Cardiac muscle cell (in vitro differentiated cells and primary cell): ENCODE measurements at places on chromosomes 2 and 18.

GRCh38 chr2:226366920-226367319 lies 432.7 kb downstream of the IRS1 start:
- no peak for DNase-seq
- no peak overlapping the region for H3K4me3 ChIP-seq
- H3K27me3 ChIP-seq = no peaks in the 10 kb centered on the region

- H3K27me3 ChIP-seq = peaks cover 59% of the 10 kb centered on the region
- H3K27ac ChIP-seq = no peak overlapping the region
- no peaks in the 10 kb centered on the region for H3K36me3 ChIP-seq
Measured at GRCh38 chr2:854460-854859, 96.2 kb upstream of the SNTG2 start.

- DNase-seq = no peak
- H3K4me1 ChIP-seq = no peaks in the 10 kb centered on the region
- H3K27me3 ChIP-seq = no peaks in the 10 kb centered on the region
Measured at GRCh38 chr2:7513834-7514233, 596.6 kb downstream of the RNF144A start.

DNA sequence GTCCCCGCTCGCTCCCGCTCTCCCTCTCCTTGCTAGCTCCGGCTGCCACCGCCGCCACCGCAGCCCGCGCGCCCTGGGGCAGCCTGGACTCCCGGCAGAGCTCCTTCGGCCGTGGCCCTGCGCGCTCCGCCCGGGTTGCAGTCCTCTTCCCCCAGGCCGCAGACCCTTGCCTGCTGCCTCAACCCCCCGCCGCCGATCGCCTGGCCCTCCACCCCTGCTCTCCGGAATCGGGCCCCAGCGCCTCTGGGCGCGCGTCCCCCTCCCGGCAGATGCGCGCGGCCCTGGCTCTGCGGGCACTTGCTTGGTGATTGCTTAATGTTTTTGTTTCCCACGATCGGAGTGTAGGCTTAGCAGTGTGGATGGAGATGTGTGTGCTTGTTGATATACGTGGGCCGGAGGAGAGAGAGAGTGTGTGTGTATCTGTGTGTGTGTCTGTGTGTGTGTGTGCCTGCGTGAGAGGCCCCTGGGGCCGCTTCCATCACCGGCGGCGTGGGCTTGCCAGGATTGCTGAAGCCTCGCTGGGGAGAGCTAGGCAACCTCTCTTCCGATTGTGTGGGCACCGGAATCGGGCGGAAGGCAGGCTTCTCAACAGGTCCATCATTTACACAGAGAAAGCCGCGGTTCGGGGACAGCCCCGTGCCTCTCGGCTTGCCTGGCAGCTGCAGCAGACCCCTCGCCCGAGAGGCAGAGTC lies 877 bp downstream of the INHBB start:
- no peak overlapping the region for H3K27ac ChIP-seq
- peaks cover 4% of the 10 kb centered on the region for H3K4me1 ChIP-seq
- peaks cover 98% of the 10 kb centered on the region for H3K27me3 ChIP-seq

DNA sequence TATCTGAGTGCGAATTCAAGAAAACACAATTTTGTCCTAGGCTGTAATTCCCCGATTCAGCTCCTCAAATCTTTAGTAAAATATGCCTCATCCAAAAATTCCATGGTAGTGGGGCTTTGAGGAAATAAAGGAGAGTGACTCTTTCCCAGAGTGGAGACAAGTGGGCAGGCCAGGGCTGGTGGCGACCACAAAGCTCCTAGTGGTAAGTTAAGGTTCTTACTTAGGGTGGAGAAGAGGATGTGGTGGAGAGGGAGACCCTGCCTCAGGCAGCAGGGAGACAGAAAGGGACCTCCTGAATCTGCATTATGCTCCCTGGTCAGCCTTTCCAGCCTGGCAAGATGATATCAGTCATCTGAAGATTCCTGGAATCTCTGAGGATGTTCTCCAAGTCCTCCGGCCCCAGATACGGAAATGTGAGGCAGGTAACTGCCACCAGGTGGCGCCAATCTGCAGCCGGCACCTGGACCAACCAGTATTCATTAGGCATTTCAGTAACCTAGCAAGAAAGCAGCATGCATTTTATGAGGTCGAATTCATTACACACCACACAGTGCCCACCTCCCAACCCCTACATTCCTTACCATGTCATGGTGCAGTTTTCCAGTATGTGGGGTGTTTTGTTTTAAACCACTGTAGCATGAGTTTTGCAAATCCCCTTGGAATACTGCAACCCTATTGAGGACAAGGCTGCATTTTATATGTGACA lies 106.4 kb downstream of the POLE4 start:
- H3K4me3 ChIP-seq = no peak overlapping the region
- H3K4me1 ChIP-seq = no peaks in the 10 kb centered on the region
- H3K36me3 ChIP-seq = no peaks in the 10 kb centered on the region
- DNase-seq = peak; percentile 69

GRCh38 chr2:26175466-26176278 lies 2.8 kb downstream of the GAREM2 start:
- no peaks in the 10 kb centered on the region for H3K36me3 ChIP-seq
- H3K27me3 ChIP-seq = peaks cover 61% of the 10 kb centered on the region

GRCh38 chr2:240981280-240981679 lies 17.1 kb upstream of the SNED1 start:
- H3K4me1 ChIP-seq = no peaks in the 10 kb centered on the region
- no peak for DNase-seq
- H3K36me3 ChIP-seq = no peaks in the 10 kb centered on the region
- H3K27me3 ChIP-seq = peaks cover 31% of the 10 kb centered on the region

DNA sequence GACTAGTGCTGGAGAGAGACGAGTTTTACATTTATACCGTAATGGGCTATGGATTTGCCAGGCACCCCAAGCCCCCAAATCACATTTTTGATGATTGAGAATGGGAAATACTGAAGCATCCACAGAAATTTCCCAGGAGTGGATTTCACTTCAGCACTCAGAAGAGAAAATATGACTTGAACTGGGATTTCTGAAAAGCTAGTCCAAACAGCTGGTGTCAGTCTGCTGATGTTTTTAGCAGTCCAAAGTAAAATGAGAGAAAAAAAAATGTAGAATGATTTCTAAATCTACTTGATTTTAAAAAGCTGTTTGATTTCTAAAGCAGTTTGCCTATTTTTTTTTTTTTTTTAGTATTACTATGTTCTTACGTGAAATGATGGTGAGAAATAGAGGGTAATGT lies 105.0 kb downstream of the PLEKHM3 start:
- H3K4me1 ChIP-seq = no peaks in the 10 kb centered on the region
- H3K27me3 ChIP-seq = no peaks in the 10 kb centered on the region
- no peak for DNase-seq

GRCh38 chr2:112216167-112216566 lies 38.7 kb downstream of the ZC3H8 start:
- peak; percentile 24 for DNase-seq
- no peak overlapping the region for H3K27ac ChIP-seq
- no peaks in the 10 kb centered on the region for H3K27me3 ChIP-seq
- peaks cover 6% of the 10 kb centered on the region for H3K4me1 ChIP-seq
- no peak overlapping the region for H3K4me3 ChIP-seq

DNA sequence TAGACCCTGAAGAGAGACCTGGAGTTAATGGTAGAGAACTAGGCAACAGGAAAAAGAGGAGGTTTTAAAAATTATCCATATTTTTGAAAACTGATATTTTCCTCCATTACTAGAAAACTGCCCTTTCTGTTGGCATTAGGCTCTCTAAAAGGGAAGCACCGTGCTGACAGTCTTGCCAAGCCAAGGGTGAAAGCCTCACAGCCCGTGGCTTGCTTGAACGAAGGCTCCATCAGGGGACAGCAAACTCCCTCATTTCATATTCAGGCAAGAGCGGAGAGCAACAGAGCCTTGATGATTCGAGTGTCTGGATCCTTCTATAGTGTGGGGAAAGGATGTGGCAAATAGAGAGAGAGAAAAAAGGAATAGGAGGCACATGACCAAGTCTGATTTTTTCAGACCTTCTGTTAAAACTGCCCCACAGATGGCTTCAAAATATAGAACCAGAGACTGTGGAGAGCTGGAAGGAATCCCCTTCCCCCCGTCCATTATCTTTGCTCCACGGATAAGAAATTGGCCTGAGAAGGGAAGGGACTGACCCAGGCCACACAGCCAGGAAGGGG lies 67.0 kb downstream of the CACNB4 start:
- no peak for DNase-seq
- H3K27ac ChIP-seq = no peak overlapping the region
- H3K4me3 ChIP-seq = no peak overlapping the region
- H3K27me3 ChIP-seq = no peaks in the 10 kb centered on the region

DNA sequence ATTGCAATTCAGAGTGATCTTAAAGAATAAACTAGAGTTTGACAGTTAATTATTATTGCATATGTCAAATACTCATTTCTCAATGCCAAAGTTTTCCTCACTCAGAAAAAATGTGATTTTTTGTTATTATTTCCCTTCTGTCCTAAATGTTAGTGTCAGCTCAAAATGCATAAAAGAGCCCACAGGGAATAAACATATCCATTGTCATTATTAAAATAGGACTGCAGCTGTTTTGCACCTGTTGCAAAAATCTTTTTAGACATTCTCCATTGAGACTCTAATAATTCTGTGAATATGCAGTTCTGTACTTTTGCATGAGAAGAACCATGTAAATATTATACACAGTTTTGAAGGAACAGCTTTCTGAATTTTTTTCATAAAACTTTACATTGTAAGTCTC lies 540.0 kb upstream of the SLC39A10 start:
- H3K27ac ChIP-seq = no peak overlapping the region
- DNase-seq = no peak
- H3K36me3 ChIP-seq = no peaks in the 10 kb centered on the region
- no peak overlapping the region for H3K4me3 ChIP-seq
- no peaks in the 10 kb centered on the region for H3K27me3 ChIP-seq
